ENCODE measurements at places on chromosomes 7 and 10.

DNA sequence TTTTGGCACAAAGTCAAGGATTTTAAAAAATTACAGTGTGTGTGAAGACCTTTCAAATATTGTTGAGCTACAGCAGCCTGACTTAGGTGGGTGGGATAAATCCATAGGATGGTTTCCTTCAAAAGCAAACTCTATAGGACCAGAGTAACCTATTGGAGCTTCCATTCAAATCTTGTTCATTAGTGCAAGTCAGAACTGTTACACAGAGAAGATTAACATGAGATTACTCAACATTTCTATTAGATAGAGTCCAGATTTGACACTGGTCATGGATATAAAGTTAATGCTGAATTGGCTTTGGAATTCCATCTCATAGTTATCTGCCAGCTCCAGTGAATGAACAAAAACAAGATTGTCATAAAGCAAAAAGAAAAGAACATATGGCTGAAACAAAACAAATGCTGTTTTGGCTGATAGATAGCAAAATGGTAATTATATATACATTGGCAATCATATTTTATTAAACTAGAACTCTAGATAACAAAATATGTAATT, 129.6 kb upstream of the SEMA3A start:
- DNase-seq, result no peak

DNA sequence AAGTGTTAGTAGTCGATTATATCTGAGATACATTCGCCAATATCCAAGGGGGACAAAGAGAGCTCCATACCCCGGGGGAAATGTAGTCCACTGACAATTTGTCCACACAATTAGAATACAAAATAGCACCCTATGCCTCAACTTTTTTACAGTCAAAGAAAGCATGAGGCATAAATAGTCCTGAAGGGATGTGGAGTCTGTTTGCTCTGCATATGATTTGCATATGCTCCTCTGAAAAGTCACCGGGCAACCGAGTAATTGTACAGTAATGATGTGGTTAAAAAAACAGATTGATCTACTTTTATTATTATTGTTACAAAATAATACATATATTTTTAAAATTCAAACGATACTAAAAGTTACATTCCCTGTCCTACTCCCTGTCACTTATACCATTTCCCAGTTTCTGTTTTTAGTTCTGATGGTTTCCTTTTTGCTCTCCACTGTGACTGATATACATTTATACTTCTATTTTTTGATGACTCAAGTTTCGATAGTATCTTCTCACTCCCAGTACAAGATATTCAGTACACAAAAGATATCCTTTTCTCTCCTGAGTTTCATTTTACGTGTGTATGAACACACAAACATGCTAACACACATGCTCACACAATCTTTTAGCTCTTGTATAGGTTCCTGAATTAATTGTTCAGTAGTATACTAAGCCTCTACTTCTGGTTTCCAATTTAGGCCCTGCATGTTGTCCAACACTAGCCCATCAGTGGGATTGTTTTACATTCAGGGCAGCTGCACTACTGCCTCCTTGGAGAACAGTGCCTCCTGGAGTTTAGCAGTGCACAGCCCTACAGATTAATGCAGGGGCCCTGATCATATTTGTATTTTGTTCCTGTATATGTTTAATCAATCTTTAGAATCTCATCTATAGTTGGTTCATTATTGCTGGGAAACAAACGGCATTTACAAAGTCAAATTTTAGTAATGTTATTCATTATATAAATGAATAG, 130.9 kb downstream of the TES start:
- no peak for DNase-seq

- DNase-seq, result no peak
Observed at GRCh38 chr7:142954680-142955268, 7.4 kb downstream of the KEL start.

- DNase-seq, result peak; percentile 80
Observed at GRCh38 chr10:73772281-73773151, 9.3 kb upstream of the CHCHD1 start.

GRCh38 chr7:5491251-5492019, 67.8 kb upstream of the TNRC18 start:
- no peak for DNase-seq

GRCh38 chr10:80518807-80519360, 18.8 kb upstream of the SH2D4B start:
- no peak for DNase-seq

DNA sequence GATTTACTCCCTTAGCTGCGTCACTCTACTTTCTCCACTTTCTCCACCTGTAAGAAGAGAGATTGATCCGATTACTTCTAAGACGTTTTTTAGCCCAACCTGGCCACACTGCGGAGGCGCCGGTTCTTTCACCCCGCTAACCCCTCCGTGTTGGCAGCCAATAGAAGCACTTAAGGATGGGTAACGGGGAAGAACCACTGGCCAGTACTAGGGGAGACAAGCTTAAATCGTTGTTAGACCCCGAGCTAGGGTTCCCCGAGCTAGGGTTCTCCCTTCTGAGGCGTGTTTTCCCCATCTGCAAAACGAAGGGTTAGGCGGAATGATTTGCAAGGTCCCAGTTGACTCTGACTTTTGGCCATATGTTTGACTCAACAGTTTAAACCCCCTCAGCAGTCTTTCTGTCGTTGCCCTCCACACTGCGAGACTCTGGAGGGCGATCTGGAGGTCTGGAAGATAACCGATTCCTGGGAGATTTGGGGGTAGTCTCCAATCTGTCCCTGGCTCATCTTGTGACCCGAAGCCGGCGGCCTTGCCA, 644 bp downstream of the UMAD1 start:
- DNase-seq, result no peak

DNA sequence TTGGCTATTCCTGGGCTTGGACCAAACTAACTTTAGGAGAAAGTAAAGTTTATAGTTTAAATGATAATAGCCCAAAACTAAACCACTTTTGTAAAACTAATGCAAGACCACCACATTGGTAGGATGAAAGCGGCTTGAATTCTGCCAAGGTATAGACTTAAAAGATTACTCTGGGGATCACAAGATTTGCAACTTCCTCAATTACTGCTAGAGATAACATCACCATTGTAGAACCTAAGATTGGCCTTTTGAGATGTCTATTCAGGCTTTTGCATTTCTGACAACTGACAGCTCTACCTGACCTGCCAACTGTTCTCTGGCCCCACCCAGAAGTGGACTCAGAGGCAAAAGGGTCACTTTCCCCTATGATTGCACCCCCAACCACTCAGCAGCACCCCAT, 162.4 kb downstream of the TNS3 start:
- DNase-seq, result no peak

- peak; percentile 15 for DNase-seq
Observed at GRCh38 chr10:93707623-93708022, 5.2 kb upstream of the FRA10AC1 start.

GRCh38 chr7:158534598-158534997, 53.0 kb downstream of the PTPRN2 start:
- no peak for DNase-seq
